Activated naive CD4-positive, alpha-beta T cell (primary cell): ENCODE measurements at places on chromosomes 7 and 10.

GRCh38 chr10:73581918-73582317 is 9.2 kb downstream of the USP54 start:
- DNase-seq = no peak

DNA sequence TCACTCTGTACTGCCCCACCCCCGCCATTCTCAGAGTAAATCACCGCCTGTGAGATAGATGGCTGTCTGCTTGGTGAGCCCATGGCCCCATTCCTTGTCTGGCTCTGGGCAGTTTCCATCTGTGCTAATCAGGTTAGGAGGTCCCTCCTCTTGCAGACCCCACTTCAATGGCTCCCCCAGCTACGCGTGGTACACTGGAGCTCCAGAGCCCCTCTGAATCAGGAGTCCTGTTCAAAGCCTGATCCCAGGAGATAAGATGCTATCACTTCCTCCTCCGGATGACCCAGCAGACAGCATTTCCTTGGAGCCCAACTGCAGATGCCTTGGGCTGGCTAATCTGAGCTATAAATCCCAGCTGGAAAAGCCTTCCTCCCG is 122.3 kb downstream of the SH3PXD2A start:
- no peak for DNase-seq

DNA sequence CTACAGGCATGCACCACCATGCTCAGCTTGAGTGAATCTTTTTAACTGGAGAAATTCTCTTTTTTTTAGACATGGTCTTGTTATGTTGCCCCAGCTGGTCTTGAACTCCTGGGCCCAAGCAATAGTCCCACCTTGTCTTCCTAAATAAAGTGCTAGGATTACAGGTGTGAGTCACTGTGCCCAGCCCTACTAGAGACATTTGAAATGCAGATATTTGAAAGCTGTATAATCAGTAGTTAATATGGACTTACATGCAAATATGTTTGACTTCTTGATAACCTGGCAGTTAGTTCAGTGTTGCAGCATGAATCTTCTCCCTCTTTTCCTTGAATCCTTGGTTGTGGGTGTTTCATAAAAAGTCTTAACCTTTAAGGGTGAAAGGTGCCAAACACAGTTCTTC is 8.7 kb downstream of the TRRAP start:
- DNase-seq = no peak

DNA sequence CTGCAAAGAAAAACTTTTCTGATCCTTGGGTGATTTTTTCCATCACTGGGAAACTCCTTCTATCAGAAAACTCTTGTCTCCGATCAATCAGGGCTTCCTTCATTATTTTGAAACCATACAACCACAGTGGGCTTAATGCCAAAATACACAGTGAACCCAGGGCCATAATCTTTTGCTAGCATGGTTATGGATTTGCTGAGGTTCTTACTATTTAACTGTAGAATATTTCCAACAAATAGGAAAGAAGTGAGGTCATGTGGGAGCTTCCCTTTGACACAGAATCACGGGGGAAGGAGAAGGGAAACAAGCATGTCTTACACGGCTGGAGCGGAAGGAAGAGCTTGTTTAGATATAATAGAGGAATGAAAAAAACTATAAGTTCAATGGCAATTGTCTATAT is 1241.7 kb downstream of the REEP3 start:
- no peak for DNase-seq

DNA sequence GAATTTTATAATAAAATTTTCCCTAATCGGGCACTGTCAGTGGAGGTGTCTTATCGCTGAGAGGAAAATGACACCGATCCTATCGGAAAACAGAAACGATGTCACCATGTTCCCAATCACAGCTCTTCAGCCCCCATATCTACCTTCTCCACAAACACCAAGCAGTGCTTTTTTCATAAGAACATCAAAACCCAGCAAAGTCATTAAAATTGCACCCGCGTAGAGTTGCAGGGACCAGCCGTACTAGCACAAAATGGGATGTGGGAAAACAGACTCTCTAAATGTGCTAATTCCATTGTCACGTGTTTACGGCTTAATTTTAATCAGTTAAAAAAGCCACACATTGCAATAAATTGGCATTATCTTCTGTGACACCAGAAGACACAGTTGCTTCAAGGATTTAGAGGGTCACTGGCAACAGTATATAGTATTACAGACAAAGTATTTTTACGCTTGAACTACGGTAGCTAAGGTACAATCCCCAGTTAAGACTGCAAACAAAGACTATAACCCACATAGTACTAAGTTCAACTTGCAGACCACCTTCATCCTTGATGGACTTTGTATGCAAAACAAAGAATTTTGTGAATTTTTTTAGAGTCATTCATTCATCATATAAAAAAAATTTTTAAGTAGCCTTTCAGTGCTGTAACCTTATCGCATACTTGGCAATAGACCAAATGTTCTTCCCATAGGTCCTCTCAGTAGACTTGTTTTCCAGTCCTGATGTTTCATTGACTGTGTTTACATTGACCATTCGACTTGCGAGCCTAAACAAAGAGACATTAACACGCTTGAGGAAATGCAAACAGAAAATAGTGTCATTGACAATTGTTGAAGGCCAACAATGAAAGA is 116.0 kb downstream of the VTI1A start:
- no peak for DNase-seq

- no peak for DNase-seq
Observed at GRCh38 chr10:102776779-102777456, 33.2 kb downstream of the WBP1L start.

DNA sequence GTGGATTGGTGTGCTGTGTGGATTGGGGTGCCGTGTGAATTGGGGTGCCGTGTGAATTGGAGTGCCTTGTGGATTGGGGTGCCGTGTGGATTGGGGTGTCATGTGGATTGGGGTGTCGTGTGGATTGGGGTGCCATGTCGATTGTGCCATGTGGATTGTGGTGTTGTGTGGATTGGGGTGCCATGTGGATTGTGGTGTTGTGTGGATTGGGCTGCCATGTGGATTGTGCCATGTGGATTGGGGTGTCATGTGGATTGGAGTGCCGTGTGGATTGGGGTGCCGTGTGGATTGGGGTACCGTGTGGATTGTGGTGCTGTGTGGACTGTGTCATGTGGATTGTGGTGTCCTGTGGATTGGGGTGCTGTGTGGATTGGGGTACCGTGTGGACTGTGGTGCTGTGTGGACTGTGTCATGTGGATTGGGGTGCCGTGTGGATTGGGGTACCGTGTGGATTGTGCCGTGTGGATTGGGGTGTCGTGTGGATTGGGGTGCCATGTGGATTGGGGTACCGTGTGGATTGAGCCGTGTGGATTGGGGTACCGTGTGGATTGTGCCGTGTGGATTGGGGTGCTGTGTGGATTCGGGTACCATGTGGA is 120.6 kb upstream of the NPS start:
- DNase-seq = no peak

DNA sequence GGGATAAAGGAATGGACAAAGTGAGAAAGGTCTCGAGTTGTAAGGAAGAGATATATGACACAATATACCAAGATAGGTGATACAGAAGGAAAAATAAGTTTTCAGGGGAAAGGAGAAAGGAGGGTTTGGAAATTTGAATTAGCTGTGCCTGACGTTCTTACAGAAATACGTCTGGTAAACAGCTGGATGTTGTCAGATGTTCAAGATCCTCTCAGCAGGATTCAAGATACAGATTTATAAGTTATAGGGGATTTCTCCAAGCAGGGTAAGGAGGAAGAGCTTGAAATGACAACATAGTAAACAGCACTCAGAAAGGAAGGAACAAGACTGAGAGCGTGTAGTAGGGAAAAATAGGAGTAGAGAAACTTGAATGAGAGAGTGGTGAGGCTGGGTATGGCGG is 1184.1 kb downstream of the TYW1 start:
- DNase-seq = no peak

DNA sequence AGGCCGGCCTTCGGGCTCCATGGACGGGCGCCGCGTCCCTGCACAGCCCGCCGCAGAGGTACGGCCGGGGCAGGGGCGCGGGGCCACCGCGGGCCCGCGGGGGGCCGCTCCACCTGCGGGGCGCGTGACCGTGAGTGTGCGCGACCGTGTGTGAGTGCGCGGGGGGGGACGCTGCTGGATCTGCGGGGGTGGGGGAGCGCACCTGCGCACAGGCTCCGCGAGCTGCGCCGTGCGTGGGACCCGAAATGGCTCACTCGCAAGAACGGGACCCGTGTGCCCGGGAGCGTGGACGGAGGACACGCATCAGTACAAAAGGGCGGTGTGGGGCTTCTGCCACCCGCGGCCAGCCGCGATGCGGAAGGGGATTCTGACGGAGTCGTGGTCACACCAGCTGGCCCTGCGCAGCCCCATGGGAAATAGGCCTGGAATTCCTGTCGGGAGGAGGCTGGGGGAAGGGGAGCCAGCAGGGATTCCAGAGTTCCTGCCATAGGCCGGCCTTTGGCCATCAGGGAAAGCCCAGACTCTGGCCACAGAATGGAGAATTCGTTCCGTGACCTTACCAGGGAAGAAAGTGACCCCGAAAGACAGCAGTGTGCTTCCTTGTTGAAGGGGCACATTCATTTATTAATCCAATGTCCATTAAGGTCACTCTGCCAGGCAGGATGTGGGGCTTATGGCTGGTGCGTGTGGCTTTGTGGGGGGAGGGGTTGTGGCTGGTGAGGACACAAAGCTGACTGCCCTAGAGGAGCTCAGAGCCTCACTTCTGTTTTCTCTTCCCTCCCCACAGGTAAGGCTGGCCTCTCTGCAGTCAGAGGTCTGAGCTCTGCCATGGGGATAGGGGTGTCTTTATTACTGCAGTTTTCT is 494 bp downstream of the REPIN1 start:
- peak; percentile 56 for DNase-seq

DNA sequence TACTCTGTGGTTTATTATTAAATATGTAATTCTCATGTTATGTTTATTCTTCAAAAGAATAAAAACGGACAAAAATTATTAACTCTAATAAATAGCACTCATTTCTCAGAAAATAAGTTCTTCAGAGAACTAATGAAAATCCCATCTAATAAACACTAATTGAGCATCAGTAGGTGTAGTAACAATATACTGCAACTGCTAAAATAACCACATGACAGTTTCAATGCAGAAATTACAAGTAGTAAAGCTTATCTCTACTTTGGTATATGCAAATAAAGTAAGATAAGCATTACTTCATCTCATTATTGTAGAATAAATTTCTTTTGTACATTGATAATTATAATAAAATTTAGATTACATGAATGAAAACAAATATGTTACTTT is 56.4 kb upstream of the DKK1 start:
- no peak for DNase-seq

DNA sequence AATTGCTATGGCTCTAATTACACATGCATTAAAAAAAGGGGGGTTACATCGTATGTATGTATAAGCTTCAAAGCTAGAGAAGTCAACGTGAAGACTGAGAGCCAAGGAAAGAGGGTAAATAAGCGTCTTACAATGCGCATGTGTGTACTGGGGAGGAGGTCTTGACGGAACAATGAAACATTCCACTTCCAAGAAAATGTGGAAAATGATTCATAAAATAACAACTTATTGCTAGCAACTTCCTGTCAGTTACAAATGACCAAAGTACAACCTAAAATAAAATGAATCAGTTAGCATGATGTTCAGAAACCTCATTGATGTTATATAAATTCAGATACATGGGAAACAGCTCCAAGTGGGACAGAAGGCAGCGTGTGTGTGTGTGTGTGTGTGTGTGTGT is 104.1 kb upstream of the RHEB start:
- no peak for DNase-seq

- DNase-seq = no peak
Observed at GRCh38 chr7:92625617-92626016, 35.4 kb upstream of the FAM133B start.

DNA sequence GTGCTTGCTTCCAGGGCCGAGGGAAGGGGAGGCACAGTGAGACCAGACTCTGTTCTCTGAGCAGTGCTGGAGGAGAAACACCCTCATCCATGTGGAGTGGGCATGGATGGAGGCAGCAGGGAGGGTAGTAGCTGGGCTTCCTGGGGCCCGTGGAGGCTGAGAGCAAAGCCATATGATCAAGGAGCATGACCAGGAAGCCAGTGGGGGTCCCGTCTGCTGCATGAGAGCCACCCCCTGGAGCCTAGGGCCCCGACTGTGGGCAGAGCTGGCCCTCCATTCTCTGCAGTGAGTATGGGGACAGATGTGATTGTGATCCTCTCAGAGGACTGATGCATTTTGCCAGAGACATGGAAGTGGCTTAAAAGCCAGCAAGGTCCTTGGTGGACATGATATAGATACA is 61.6 kb downstream of the CCNY start:
- no peak for DNase-seq

DNA sequence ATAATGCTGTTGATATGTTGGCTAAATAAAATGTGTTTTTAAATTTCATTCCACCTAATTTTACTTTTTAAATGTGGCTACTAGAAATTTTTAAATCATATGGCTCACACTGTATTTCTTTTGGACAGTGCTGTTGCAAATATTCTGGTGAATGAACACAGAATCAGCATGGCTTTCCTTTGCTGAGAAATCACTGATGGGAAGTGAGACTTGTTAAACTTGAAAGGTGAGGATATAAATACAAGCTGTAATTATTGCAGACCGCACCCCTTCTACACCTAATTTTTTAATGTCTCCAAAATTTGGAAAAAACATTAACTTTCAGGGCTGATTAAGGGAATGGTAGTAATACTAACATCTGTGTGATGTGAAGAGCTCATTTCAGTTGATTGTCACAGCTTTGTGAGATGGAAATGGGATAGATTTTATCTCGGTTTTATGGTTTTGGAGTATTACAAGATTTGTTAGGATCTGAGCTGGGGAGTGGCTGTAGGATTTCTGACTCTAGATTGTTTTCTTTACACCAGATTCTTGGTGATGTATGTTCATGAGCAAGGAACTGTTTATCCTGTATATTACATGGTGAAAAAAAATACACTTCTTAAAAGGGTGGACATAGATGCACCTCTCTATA is 1.3 kb downstream of the MIOS start:
- DNase-seq = no peak

DNA sequence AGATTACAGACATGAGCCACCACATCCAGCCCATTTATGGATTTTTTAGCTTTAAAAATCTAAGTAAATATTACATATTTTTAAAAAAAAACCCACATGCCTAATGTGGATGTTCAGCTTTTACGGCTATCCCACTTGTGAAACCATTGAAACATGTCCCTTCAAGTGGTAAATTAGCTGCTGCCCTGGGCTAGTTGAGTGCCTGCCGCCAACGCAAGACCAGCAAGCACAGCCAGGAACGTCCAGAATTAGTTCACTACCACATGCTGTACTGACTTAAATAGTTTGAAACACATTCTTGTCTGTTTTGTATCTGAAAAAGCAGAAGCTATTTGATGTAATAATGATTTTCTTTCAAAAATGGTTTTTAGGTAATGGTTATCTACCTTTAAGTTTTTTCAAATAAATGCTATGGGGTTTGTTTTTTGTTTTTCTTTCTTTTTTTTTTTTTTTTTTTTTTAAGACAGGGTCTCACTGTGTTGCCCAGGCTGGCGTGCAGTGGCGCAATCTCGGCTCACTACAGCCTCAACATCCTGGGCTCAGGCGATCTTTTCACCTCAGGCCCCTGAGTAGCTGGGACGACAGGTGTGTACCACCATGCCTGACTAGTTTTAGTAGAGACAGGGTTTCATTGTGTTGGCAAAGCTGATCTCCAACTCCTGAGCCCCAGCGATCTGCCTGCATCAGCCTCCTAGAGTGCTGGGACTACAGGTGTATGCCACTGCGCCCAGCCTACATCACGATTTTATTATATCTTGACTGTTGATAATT is 57.0 kb downstream of the KLRG2 start:
- DNase-seq = no peak
